Mesothelial cell of epicardium (in vitro differentiated cells): ENCODE measurements at places on chromosomes 3 and 15. TPM values are rescaled to one million over a fixed set of nuclear protein-coding genes. Genes with fewer than 3 reads are reported as not detected.

The ZIC1 gene
- 0.22 TPM in 1 of 3 replicates, not detected in the others for total RNA-seq

- no peak for DNase-seq
Observed at GRCh38 chr3:81485444-81485865, 276.0 kb downstream of the GBE1 start.

The FSTL1 gene
- total RNA-seq: 734 to 772 TPM (median 749 TPM) in 3 replicates

DNA sequence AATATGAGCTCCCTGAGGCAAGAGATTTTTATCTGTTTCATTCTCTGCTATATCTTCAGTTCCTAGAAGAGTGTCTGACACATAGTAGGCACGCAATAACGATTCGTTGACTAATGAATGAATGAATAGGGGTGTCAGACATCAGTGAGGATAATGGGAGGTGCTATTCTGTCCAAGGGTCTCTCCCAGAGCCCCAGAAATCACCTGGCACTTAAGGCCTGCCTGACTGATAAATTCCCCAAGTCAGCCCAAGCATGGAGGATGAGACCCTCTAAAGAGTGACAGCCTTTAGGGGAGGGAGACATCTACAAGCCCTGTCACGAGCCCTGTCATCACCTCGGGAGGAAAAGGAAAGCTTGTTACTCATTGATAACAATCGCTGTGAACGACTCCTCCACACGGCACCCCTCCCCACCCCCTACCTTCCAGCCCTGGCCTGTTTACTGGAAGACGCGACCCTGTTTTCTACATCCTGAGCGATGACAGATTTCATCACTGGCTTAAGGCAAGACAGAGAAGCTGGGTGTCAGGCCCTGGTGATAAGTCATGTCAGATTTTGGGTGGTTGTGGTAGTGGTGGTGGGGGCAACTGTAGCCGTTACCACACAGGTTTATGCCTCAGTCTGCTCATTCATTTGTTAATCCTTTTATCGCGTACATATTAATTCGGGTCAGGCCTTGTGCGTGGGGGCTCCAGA lies 23.1 kb downstream of the BHLHE40 start:
- no peak for DNase-seq

DNA sequence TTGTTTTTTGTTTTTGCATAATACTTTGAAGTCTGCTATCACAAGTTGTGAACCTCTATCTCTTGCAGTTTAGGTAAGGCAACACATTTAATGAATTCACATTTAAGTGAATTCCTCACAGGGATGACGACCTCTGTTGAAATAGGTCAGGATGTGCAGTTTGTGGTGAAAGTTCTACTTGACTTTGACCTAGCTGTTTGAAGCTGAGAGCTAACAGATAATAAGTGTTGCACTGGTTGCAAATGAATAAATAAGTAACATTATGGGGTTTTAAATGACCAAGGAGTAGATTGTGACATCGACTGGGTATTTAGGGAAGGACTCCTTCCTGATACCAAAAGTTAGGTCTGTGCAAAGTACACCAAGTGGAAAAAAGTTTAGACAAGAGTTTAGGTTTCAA lies 23.9 kb downstream of the NIT2 start:
- DNase-seq: no peak
